ENCODE measurements at places on chromosomes 16 and 17.

DNA sequence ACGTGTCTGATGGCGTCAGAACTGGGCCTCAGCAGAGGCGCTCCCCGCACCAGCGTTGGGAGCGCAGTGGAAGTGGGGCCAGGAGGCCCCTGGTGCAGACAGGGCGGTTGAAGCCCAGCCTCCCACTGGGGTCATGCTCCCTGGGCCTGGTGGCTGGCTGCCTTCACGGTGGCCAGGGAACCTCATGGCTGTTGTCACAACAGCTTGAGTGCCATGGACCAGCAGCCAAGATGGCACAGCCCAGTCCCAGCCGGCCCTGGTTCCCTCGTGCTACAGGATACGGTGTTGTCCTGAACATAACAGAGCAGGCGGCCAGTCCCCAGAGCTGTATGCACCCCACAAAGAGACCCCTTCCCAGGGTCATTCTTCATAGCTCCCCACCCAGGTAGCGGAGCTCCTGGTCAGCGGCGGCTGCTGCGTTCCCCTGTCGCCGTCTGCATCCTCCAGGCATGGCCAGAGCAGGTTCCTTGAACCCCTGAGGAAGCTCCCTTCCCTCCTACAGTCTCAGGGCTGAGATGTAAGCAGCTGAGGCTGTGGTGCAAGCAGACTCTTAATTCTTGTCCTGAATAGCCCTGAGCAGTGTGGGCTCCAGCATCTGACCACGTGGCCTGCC, 29.7 kb downstream of the NME3 start:
- no peak for DNase-seq

DNA sequence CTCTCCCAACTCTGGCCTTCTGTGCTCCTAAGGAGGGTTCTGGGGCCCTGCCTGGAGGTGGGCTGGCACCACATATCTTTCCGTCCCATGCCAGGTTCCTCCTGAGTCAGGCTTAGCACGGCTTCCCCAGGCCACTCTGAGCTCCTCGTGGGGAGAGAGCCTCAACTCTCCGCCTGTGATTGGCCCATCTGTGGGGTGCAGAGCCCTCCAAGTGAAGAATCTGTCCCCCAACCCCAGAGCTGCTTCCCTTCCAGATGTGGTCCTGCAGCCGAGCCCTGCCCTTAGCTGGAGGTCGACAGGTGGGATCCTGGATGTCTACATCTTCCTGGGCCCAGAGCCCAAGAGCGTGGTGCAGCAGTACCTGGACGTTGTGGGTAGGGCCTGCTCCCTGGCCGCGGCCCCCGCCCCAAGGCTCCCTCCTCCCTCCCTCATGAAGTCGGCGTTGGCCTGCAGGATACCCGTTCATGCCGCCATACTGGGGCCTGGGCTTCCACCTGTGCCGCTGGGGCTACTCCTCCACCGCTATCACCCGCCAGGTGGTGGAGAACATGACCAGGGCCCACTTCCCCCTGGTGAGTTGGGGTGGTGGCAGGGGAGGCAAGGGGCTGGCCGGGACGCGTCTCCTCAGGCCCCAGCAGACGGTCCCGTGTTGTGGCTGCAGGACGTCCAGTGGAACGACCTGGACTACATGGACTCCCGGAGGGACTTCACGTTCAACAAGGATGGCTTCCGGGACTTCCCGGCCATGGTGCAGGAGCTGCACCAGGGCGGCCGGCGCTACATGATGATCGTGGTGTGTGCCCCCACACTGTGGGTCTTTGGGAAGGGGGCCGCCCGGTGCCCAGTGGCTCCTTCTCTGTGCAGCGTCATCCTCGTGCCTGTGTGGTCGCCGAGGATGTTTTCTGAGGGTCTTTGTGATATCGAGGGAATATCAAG, 6.9 kb downstream of the GAA start:
- DNase-seq, result no peak

- DNase-seq, result no peak
Measured at GRCh38 chr16:64313726-64314125, 808.1 kb downstream of the CDH11 start.

GRCh38 chr17:16212793-16213192, 2.5 kb downstream of the NCOR1 start:
- no peak for DNase-seq

GRCh38 chr16:1181404-1182315, 28.8 kb downstream of the CACNA1H start:
- DNase-seq, result no peak
